ENCODE measurements at places on chromosomes 12 and 14.

- no peak for DNase-seq
These were observed 95.1 kb upstream of the PTPRB start for GRCh38 chr12:70732287-70732686.

DNA sequence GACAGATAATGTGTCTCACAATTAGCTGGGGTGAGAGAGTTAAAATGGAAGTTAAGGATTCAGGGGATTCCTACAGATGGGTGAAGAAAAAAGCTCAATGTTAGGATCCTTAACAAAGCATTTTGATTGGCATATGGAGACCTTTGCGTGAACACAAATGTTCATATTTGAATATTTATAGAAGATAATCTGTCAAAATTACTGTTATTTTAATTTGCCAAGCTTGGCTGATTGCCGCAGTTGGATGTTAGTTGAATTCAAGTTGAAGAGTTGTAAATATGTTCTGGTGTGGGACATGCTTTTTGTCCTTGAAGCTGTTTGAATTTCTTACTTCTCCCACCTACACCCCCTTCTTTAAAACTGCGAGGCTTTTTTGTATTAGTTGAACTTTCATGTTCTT is 91.2 kb downstream of the FUT8 start:
- DNase-seq = no peak

GRCh38 chr12:26274441-26275312 is 79.3 kb downstream of the SSPN start:
- DNase-seq = peak; percentile 98

DNA sequence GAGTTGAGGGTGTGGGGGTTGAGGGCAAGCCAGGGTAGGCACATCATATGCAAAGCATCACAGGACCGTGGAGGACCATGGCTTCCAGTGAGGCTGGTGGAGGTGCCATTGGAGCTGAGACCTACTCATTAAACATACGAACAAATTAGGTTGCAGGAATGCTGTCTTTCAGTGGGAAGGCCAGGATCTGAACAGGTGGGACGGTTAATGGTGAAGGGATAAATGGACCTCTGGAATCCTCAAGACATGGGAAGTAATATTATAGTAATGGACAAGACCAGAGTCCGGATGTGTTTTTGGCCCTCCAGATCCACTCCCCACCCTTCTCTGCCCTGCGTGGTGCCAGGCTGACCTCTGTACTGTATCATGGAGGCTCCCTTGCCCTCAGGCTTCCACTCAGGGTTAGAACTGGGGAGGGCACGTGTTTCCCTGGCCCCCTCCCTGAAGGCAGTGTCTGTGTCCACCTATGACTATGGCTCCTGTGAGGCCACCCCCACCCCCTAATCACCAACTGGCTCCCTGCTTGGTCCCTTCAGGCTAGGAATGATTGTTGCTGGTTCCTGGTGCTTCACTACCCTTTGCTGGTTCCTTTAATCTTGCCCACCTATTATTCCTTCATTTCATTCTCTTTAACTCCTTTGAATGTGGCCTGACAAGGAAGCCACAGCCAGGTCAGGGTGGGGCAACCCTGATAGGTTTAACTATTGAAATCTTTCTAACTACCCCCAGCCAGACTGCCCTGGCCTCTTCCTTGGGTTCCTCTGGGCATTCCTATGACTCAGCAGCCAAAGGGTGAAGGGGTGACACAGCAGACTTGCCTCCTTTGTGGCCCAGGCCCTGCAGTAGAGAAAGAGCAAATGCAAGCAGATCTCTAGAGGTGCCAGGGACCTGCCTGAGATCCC is 10.7 kb downstream of the DHRS2 start:
- DNase-seq = no peak

GRCh38 chr12:101850199-101850598 is 19.4 kb upstream of the GNPTAB start:
- DNase-seq = peak; percentile 41

- DNase-seq = no peak
These were observed 120.5 kb upstream of the RMST start for GRCh38 chr12:97342130-97342529.

- DNase-seq = no peak
These were observed 30.6 kb downstream of the BORCS5 start for GRCh38 chr12:12387501-12387900.

- DNase-seq = no peak
These were observed 580.2 kb downstream of the MED13L start for GRCh38 chr12:115697340-115697739.

DNA sequence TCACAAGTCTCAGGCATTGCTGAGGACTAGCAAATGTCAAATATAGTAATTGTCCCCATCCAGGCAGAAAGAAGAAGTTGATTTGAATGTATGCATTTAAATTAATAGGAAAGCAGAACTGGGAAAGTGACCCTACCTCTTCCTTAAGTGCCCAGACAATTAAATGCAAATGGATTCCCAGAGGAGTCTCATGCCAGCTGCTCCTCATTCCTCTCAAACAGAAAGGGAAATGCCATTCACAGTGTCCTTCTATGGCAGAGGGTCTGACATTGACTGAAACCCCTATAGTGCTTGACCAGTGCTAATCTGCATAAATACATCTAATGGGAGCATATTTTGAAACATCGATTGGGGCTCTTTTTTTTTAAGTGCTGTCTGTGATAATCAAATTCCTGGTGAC is 292.4 kb upstream of the SEL1L start:
- DNase-seq = no peak
